ENCODE measurements at places on chromosomes 12 and 14. TPM values are rescaled to one million over a fixed set of nuclear protein-coding genes. Genes with fewer than 3 reads are reported as not detected.

The LRP1-AS gene
- total RNA-seq: not detected

The FGF23 gene
- not detected for total RNA-seq

The CD69 gene
- total RNA-seq: not detected

The PRPF40B gene
- total RNA-seq: 21.9 TPM

The OLR1 gene
- 0.50 TPM for total RNA-seq

The ZNF641 gene
- total RNA-seq: 12.6 TPM

The PTPRB gene
- 41.5 TPM for total RNA-seq

The LRRK2 gene
- total RNA-seq: 6.4 TPM

The FOXG1 gene
- not detected for total RNA-seq

The MMP17 gene
- total RNA-seq: 1.2 TPM

The SCNN1A gene
- total RNA-seq: 0.58 TPM

The MIPOL1 gene
- 6.7 TPM for total RNA-seq

The IL22 gene
- not detected for total RNA-seq

The TEX22 gene
- total RNA-seq: 0.25 TPM

The CLEC12A gene
- total RNA-seq: 0.58 TPM

The AKAP3 gene
- total RNA-seq: 3.2 TPM

The CYP27B1 gene
- not detected for total RNA-seq

The RPL36AL gene
- total RNA-seq: 153 TPM

The B4GALNT1 gene
- total RNA-seq: 6.0 TPM

The PGF gene
- total RNA-seq: 5.1 TPM

The RNU6-7 gene
- total RNA-seq: not detected

The EXOC3L4 gene
- 3.2 TPM for total RNA-seq
